ENCODE measurements at places on chromosomes 12 and 14. TPM values are rescaled to one million over a fixed set of nuclear protein-coding genes. Genes with fewer than 3 reads are reported as not detected.

Gene CHGA
- 10.5 TPM for total RNA-seq

Gene KLRB1
- total RNA-seq = not detected

Gene MAX
- total RNA-seq = 50.1 TPM

Gene DUSP16
- 11.2 TPM for total RNA-seq

Gene FGF6
- total RNA-seq = not detected

Gene KRT4
- not detected for total RNA-seq

Gene LMO3
- total RNA-seq = not detected

Gene KRT85
- not detected for total RNA-seq

Gene CNPY2
- total RNA-seq = 150 TPM

All from NCI-H460 (cell line).